Brain (organoid and tissue), 16 donors: ENCODE measurements at places on chromosomes 16 and 17. TPM values are rescaled to one million over a fixed set of nuclear protein-coding genes. Genes with fewer than 3 reads are reported as not detected.
A peak's percentile ranks its signal among the peaks of the same experiment; 100 is the strongest.

Gene RHBDL3
- 26.6 TPM for polyA plus RNA-seq

Gene CTRB1
- not detected for polyA plus RNA-seq

DNA sequence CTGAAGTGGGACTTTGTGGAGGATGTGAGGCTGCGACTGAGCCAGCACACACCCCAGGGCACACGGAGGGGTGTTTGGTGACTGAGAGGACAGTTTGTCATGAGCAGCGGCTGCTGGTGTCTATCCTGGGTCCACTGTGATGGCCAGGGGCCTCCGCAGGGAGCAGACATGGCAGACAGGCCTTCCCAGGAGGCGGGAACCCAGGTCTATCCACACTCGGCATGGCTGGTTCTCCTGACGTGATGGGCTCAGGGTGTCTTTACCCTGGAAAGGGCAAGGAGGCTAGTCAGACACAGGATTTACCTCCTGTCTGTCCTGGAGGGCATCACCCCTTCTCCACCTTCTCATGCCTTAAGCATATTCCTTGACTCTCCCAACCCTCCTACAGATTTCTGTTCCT lies 671 bp upstream of the CD300C start:
- DNase-seq = no peak

- no peak for DNase-seq
These were observed 1176.1 kb downstream of the CDH11 start for GRCh38 chr16:63945806-63946205.

Gene CFAP97D1
- polyA plus RNA-seq = not detected

Gene HS3ST3B1
- polyA plus RNA-seq = 0.14 TPM

DNA sequence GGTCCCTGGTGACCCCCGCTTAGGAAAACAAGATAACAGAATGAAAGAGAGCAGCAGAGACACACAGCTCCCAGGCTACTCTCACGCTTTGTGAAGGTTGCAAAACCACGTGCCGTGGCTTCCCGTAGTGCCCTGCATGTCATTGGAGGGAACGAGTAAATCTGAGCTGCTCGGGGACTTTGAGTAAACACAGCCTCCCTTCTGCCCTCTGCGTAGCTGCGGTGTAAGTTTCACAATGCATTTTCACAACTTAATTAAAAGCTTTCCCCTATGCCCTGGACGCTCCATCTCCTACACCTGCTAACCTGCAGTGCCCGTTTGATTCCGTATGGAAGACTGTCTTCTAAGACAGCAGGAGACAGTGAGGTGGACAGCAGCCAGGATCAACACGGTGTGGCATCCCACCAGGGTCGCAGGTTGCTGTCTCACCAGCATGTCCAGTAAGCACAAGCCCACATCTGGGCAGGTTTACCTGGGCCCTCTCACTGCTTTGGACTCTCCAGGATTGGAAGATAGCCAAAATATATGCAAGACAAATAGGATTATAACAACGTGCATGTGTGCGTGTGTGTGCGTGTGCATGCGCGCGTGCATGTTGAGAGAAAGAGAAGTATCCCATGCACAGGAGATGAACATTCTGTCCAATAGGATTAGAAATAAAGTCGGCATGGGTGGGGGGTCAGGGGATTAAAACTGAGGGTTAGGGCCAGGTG lies 116.4 kb upstream of the RCVRN start:
- DNase-seq = peak; percentile 59

GRCh38 chr16:71645450-71645849 lies 19.5 kb downstream of the MARVELD3 start:
- peak; percentile 12 for DNase-seq

Gene FBXW10
- not detected for polyA plus RNA-seq

Gene CD68
- 23.2 TPM for polyA plus RNA-seq

DNA sequence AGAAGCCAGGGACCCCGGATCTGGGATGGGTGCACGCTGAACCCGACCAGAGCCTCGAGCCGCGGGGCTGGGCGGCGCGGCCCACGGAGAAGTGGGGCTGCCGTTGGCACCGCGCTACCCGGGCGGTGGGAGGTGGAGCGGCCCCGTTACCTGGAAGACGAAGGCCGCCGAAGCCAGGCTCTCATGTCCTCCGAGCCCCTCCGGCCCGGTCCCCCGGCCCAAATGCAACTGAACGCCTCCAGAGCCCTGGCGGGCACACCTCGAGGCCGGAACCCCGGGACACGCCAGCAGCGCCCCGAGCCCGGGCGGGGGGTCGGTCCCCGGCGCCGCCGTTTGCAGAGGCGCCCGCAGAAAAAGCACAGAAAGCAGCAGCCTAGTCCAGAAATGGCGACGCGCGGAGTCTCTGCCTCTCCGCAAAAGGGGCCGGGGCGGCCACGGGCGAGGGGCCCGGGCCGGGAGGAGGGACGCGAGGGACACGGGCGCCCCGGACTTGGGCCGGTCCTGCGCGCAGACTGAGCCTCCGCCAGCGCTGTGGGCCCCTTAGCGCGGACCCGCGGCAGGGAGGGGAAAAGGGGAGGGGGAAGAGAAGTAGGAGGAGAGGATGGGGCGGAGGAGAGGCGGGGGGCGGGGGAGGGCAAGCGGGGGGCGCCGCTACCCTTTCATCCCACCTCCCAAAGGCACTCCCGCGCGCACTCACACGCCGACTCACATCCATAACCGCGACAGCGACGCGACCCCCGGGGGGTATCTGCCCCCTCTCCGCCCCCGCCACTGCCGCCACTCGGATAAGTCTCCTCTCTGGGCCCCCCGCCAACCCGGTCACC lies 1.4 kb downstream of the AXIN2 start:
- DNase-seq = peak; percentile 75

DNA sequence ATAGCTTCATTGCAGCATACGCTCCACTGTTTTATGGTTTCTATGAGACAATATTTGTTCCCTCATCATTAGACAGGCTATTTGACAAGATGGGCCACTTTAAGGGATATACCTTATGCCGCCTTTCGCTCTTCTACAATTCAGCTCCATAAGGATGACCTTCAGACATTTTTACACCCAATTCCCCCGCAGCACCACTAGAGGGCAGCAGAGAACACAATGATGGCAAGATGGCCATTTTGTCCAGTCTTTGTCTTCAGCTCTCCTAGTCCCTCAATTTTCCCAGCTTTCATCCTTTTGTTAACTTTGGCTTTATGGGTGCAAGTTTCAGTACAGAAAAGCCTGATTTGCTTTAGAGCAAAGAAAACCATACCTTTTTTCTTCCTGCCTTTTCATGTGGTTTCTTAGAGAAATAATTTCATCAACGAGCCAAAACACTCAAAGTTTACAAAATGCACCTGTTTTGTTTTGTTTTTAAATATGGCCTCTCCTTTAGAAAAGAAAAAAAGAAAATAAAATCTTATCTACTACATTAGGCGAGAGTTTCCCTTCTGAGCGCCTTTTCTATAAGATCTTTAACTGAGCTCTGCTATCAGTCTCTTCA lies 355.3 kb downstream of the TOX3 start:
- DNase-seq = peak; percentile 96

- peak; percentile 75 for DNase-seq
These were observed 20.9 kb downstream of the CCDC182 start for GRCh38 chr17:57724026-57724728.

GRCh38 chr16:58501242-58502131 lies 1.5 kb downstream of the NDRG4 start:
- peak; percentile 83 for DNase-seq

Gene TP53TG3
- polyA plus RNA-seq = 8.3 TPM

Gene EXOC3L1
- 3.0 TPM for polyA plus RNA-seq

Gene TSR1
- 15.9 TPM for polyA plus RNA-seq

- DNase-seq = no peak
These were observed 301.9 kb upstream of the KCNJ16 start for GRCh38 chr17:69773081-69773480.

GRCh38 chr17:40283662-40284061 lies 4.0 kb upstream of the CDC6 start:
- DNase-seq = no peak

Gene NKD1
- 3.0 TPM for polyA plus RNA-seq

GRCh38 chr16:74766729-74767128 lies 7.9 kb downstream of the FA2H start:
- no peak for DNase-seq

Gene KRTAP4-1
- polyA plus RNA-seq = not detected

Gene MMP25
- polyA plus RNA-seq = 0.34 TPM

Gene SOX15
- polyA plus RNA-seq = 5.3 TPM

- no peak for DNase-seq
These were observed 53.6 kb upstream of the ATF7IP2 start for GRCh38 chr16:10332241-10332640.

- no peak for DNase-seq
These were observed 2.7 kb downstream of the CNTNAP1 start for GRCh38 chr17:42684929-42685556.

Gene KRTAP16-1
- polyA plus RNA-seq = not detected

Gene HCRT
- not detected for polyA plus RNA-seq

DNA sequence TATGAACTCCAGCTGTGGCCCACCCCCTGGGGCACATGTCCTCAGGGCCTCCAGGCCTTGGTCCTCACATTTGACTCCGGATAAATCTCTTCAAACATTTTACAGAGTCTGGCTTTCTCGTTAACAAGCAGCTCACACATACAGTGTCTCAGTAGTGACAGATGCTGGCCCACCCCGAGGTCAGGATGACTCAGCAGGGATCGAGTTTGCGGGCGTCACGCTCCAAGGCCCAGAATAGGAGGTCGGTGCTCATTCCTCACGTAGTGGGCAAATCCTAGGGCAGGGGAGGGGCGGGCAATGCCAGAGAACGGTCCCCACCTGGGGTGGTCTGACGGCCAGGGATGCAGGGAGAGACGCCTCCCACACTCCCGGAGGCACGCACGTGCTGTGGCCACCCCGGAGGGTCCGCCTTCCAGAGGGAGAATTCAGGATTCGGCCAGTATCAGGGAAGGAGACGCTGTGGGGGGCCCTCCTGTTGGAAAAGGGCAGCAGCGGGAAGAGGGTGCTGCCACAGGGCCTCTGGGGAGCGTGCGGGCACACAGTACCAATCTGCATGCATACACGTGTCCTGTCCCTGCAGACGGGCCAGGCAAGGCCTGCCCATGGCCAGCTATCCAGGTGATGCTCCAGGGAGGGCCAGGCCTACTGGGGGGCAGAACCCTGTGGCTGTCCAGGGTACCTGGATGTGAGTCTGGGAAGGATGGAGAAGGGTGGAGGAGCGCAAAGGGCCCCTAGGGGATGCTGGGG lies 8.6 kb downstream of the SLC7A5 start:
- DNase-seq = peak; percentile 86

Gene KRT40
- polyA plus RNA-seq = not detected

Gene ZNF174
- 14.5 TPM for polyA plus RNA-seq

Gene CDH1
- polyA plus RNA-seq = 148 TPM

DNA sequence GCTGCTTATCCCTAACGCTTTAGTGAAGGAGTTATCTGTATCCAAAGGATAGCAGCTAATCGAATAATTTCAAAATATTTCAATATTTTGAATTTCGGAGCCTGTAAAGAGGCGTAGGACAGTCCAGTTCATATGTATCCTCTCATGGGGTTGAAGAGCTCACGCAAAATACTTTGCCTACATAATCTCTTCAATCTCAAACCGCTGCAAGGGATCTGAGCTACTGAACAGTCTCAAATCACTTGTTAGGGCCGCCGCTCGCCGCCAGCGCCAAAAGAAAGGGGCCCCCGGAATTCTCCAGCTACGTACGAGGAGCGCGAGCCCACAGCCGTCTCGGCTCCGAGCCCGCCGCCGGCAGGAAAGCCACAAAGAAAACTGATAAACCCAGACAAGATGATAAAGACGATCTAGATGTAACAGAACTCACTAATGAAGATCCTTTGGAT lies 601 bp upstream of the RFWD3 start:
- DNase-seq = peak; percentile 54

DNA sequence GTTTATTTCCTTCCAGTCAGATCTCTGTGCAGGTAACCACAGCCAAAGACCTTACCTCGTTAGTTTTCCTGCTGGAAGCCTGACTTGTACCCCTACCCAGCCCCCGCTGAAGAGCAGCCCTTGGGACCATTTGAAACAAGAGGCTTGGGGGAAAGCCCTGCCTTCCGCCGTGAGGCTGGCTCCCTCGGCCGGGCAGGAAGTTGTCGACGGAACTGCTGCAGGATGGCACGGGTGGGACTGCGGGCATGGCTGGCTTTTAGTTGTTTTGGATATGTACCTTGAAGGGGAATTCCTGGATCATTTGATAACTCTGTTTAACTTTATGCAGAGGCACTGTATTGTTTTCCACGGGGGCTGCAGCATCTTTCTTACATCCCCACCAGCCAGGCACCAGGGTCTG lies 49.0 kb upstream of the ENDOV start:
- DNase-seq = no peak

Gene MEOX1
- polyA plus RNA-seq = not detected

GRCh38 chr17:71757156-71757555 lies 363.7 kb upstream of the SOX9 start:
- DNase-seq = no peak

- no peak for DNase-seq
These were observed 5.7 kb downstream of the ENO3 start for GRCh38 chr17:4956493-4957061.

DNA sequence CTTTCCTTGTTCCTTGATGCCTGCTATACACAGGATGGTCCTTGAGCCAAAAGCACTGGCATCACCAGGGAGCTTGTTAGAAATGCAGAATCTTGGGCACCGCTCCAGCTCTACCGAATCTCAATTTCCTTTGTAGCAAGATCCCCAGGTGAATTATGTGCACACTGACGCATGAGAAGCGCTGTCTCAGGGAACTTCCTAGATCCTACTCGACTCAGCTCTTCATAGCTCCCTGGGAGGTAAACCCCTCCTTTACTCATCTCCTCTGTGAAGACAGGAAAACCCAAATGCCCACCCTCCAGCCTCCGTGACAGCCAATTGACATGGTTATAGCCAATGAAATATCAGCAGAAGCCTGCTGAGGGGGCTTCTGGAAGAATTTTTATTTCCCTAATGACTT lies 4.1 kb downstream of the USP31 start:
- peak; percentile 31 for DNase-seq

DNA sequence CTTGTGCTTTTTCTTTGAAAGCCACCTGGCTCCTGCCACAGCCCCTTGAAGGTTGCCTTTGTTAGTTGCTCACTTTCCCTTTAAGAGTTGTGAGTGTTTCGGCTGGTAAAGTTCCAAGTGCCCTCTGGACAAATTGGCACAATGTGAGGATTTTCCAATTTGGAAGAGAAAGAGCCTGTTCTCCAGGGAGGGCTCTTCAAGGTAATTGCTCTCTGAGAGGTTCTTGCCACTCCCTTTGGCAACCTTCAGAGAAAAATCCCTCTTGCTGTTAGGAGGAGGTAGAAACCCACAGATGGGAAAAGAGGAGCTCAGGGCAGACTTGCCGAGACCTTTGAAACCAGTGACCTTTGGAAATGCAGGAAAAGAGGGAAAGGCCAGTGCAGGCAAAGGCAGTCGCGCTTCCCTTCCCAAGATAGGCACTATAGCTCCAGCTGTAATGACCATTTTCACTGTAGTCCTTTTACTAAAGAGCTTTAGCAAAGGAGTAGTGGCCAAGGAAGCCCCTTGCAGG lies 49.0 kb upstream of the AKAP1 start:
- peak; percentile 56 for DNase-seq

Gene KRTAP4-4
- not detected for polyA plus RNA-seq

Gene ALDH3A2
- polyA plus RNA-seq = 32.5 TPM

GRCh38 chr16:138049-138417 lies 440 bp downstream of the NPRL3 start:
- DNase-seq = peak; percentile 42

GRCh38 chr17:19464031-19465026 lies 53.3 kb downstream of the RNF112 start:
- peak; percentile 73 for DNase-seq
